ENCODE measurements at places on chromosomes 11 and 22.

- no peak for DNase-seq
Observed at GRCh38 chr22:23754980-23755636, 883 bp upstream of the VPREB3 start.

GRCh38 chr22:38599466-38599865 lies 29.5 kb upstream of the DMC1 start:
- DNase-seq: no peak

DNA sequence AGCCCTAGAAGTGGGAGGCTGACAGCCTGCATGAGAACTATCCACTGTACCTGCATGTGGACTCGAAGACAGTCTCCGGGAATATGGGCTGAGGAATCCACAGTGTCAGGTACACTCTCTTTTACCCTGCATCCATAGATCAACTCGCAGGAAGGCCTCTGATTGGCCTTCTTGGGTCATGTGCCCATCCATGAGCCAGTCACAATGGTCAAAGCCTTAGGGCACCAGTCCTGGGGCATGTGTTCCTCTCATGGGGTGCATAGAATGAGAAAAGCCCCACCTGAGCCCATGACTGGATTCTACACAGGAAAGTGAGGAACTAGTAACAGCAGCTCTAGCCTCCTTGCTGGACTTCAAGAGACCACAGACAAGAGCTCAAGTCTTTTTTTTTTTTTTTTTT lies 10.6 kb downstream of the ART1 start:
- DNase-seq: no peak

- DNase-seq: no peak
Observed at GRCh38 chr11:766106-766935, 11.0 kb downstream of the GATD1 start.

- no peak for DNase-seq
Observed at GRCh38 chr11:124233376-124233775, 7.5 kb upstream of the OR8G1 start.

GRCh38 chr11:593347-593746 lies 17.1 kb downstream of the PHRF1 start:
- DNase-seq: no peak

DNA sequence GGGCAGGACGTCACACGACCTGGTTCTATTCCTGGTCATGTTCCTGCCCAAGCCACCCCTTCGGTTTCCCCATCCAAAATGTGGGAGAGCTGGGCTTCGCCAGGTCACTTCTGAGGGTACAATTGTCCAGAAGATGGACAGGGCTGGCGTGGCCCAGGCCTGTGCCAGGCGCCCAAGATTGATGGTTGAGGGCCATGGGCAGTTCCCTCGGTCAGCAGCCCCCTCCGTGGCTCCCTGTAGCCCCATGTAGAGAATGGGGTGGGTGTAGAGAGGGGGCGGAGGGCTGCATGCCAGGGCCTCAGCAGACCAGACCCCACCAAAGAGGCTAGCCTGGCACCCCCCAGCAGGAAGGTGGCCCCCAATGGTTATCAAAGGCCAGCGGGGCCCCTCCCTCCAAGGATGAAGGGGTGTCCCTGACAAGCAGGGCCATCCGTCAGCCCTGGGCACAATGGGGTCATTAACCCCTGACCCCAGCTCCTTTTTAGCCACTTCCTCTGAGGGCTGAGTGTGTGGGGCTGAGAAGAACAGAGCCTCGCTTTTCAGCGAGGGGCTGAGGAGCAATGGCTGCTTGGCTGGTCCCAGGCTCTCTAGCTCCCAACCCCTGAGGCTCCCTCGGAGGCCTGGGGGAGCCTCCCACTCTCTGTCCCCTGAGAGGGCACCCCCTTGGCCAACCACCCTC lies 11.0 kb upstream of the PICK1 start:
- DNase-seq: no peak

GRCh38 chr22:30398685-30399680 lies 2.2 kb downstream of the SEC14L2 start:
- DNase-seq: no peak

DNA sequence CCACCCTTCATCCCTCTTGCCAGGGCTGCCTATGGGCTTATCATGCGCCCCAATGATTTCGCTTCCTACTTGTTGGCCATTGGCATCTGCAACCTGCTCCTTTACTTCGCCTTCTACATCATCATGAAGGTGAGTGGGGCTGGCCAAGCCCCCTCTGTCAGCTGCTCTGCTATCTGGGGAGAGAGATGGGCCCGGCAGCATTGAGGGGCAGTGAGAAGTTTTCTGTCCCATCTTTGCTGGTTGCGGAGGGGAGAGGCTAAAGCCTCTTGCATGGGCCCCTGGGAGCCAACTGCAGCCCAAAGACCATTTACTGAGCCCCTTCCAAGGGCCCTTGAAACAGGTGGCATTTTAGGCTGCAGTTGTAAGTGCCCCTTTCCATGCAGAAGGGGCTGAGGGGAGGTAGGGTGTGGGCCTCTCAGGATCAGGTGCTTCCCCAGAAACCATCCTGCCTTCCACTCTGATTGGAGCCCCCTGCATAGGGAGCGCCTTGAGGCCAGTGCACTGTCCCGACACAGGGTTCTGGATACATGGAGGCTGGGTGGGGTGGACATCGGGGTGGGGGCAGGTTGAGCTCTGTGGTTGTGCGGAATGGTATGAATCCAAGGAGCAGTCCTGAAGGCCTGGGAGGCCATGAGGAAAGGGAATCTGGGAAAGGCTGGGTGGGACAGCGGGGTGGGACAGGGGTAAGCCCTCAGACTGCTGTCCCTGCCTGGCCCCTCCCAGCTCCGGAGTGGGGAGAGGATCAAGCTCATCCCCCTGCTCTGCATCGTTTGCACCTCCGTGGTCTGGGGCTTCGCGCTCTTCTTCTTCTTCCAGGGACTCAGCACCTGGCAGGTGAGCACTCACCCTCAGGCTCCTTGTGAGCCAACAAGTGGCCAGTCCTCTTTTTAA lies 5.8 kb upstream of the TAGLN start:
- DNase-seq: no peak

Measured in stimulated activated CD8-positive, alpha-beta memory T cell treated with anti-CD3 and anti-CD28 coated beads, Interleukin-4, amount 100 ng/mL, for 1 hour (primary cell).